ENCODE measurements at places on chromosomes 4 and X.

GRCh38 chr4:149465955-149466354, 349.7 kb downstream of the IQCM start:
- DNase-seq: no peak

DNA sequence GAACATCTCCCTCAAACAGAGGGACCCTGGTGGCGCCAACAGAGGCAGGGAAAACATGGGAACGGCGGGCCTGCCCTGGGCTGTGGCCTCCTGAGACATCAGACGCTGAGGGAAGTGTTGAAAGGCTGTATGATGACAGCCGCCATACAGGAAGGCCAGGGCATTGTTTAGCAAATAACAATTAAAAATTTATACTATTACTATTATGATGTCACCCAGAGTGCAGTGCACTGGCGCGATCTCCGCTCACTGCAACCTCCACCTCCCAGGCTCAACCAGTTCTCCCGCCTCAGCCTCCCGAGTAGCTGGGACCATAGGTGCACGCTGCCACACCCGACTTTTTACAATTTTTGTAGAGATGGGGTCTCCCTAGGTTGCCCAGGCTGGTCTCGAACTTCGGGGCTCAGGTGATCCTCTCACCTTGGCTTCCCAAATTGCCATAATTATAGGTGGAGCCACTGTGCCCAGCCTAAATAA, 54.6 kb downstream of the CPZ start:
- no peak for DNase-seq

DNA sequence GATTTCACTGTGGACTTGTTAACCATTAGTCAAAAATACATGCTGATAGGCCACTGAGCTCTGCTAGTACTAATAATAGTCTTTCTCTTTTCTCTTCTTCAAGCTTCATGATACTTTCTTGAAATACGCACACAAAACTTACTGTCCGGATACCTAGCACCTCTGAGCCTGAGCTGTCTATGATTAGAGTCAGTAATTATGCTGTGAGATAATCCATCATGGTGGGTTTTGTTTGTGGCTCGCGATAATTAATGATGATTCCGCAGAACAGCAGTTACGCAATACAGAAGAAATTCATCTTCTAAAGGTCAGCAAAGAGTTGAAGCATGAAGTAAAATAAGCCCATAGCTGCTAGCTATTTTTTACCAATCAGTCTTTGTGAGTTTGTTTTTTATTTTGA, 511.5 kb upstream of the GALNT7 start:
- no peak for DNase-seq

GRCh38 chr4:125572601-125573000, 257.8 kb downstream of the FAT4 start:
- DNase-seq: no peak

DNA sequence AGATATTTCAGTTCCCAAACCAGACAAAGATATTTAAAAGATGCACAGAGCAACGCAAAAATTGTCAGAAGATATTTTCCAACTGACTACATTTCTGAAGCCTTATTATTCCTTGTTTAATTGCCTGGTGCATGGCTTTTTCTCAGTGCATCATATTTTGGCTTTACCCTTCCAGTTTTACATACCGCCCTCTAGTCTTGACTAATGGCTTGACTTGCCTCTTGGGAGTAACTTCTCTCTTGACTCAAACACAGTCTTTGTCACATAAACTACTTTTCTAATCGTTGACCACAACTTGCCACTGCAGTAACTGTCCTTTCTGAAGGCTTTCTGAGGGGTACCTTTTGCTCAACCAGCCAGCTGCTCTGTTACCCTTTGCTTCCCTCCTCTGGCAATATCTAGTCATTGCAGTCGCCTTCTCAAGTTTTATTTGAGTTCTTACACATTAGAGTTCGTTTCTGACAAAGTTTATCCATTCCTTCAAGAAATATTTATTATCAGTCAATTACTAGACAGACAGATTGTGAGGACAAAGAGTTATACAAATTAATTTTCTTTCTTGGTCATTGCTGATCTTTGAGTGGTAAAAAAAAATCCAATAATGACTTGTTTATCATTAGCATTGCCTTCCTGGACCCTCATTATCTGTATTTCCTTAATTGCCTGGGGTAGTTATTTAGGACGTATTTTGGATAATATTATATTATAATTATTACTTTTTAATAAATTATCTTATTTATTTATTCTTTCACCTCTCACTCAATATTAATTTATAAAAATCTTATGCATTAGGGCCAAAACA, 506.9 kb upstream of the PCDH10 start:
- DNase-seq: no peak

GRCh38 chr4:124883632-124884031, 171.1 kb upstream of the ANKRD50 start:
- no peak for DNase-seq

DNA sequence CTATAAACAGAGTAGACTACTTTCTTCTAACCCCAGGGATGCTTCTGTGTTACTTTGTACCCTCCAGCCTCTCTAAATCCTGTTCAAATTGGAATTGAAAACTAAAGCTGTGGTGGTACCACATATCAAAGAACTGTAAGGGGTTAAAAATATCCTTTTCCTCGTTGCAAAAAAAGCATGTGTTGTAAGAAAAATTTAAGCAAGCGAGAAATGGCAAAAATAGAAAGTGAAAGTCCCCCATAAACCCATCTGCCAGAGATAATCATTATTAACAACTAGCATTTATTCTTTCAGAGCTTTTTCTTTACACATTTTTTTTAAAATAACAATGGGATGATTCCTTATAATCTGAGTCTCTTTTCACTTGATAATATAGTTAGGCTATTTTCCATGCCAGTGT, 40.6 kb downstream of the TMEM164 start:
- DNase-seq: no peak
